ENCODE measurements at places on chromosomes 11 and 22. TPM values are rescaled to one million over a fixed set of nuclear protein-coding genes. Genes with fewer than 3 reads are reported as not detected.

RRAS2 gene
- 47.1 TPM for total RNA-seq

C11orf52 gene
- 9.8 TPM for total RNA-seq

UBASH3B gene
- total RNA-seq, result 42.2 TPM

- DNase-seq, result no peak
- no peak overlapping the region for H3K27ac ChIP-seq
- no peaks in the 10 kb centered on the region for H3K4me1 ChIP-seq
- H3K36me3 ChIP-seq, result no peaks in the 10 kb centered on the region
- no peak overlapping the region for H3K4me3 ChIP-seq
- H3K27me3 ChIP-seq, result no peaks in the 10 kb centered on the region
Measured at GRCh38 chr22:38766076-38766777, 10.4 kb upstream of the SUN2 start.

GRCh38 chr22:29956680-29957079, 73.7 kb downstream of the MTMR3 start:
- no peak overlapping the region for H3K27ac ChIP-seq
- H3K27me3 ChIP-seq, result no peaks in the 10 kb centered on the region
- H3K36me3 ChIP-seq, result no peaks in the 10 kb centered on the region
- H3K4me3 ChIP-seq, result no peak overlapping the region
- DNase-seq, result no peak

- H3K27me3 ChIP-seq, result no peaks in the 10 kb centered on the region
- peak overlapping the region; percentile 86 for H3K4me3 ChIP-seq
- H3K36me3 ChIP-seq, result peaks cover 31% of the 10 kb centered on the region
- peak overlapping the region; percentile 97 for H3K27ac ChIP-seq
Measured at GRCh38 chr11:112226831-112227401, 688 bp downstream of the PTS start.

GRCh38 chr22:41979423-41980250, 10.4 kb downstream of the SEPTIN3 start:
- no peak overlapping the region for H3K27ac ChIP-seq
- peaks cover 29% of the 10 kb centered on the region for H3K27me3 ChIP-seq

All from upper lobe of right lung (tissue), 1 donor.